ENCODE measurements at places on chromosomes 5 and 9.

DNA sequence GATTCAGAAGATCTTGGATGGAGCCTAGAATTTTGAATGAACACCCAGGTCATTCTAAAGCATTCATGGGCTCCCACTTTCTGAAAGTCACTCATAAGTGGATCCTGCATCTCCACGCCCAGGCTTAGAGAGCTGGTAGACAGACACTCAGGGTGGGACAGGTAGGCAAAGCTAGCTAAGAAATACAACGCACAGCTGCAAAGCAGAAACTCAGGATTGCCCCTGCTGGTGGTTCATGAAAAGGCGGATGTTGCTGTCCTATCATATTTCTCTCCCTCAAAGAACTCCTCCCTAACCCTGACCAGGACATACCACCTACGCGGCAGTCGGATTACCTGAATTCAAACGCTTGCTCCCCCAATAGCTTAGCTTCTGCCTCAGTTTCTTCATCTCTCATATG is 226.5 kb downstream of the GLIS3 start:
- DNase-seq: no peak

DNA sequence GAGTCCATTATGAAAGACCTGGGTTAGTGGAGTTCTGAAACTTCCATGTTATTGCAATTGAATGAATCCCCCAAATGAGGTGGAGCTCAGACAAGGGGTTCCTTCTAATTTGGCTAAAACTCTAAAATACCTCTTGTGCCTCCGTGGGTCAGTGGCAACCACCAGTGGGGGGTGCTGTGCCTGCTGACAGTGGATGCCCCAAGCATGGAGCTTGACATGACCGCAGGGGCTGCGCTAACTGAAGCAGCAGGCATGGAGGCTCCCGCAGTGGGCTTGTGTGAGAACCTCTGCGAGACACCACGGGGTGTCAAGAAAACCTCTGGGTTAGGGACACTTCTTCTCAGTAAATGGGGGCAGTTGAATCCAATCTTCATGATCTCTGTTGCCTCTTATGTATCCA is 200.5 kb downstream of the DRD1 start:
- DNase-seq: no peak

GRCh38 chr5:129820-130219 is 37.9 kb downstream of the PLEKHG4B start:
- DNase-seq: no peak

DNA sequence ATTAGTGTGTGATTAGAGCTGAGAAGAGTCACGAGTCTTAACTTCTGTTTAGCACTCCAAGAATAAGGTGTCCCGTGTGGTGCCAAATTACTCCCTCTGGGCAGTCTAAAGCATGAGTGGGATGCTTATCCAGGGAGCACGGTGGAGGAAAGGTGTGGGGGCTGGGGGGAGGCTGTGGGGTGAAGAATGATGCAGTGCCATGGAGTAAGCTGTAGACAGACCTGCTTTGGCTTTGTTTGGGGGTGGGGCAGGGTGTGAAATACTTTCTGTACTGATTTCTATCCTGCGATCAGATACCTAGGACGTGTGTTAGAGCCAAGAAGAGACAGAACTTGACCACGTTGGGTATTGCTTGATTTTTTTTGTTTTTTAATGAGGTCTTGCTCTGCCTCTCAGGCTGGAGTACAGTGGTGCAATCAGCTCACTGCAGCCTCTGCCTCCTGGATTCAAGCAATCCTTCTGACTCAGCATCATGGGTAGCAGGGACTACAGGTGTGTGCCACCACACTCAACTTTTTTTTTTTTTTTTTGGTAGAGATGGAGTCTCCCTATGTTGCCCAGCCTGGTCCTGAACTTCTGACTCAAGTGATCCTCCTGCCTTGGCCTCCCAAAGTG is 232.8 kb downstream of the MAN2A1 start:
- no peak for DNase-seq

- DNase-seq: no peak
These were observed 74.5 kb upstream of the LRRC70 start for GRCh38 chr5:62504129-62504528.

DNA sequence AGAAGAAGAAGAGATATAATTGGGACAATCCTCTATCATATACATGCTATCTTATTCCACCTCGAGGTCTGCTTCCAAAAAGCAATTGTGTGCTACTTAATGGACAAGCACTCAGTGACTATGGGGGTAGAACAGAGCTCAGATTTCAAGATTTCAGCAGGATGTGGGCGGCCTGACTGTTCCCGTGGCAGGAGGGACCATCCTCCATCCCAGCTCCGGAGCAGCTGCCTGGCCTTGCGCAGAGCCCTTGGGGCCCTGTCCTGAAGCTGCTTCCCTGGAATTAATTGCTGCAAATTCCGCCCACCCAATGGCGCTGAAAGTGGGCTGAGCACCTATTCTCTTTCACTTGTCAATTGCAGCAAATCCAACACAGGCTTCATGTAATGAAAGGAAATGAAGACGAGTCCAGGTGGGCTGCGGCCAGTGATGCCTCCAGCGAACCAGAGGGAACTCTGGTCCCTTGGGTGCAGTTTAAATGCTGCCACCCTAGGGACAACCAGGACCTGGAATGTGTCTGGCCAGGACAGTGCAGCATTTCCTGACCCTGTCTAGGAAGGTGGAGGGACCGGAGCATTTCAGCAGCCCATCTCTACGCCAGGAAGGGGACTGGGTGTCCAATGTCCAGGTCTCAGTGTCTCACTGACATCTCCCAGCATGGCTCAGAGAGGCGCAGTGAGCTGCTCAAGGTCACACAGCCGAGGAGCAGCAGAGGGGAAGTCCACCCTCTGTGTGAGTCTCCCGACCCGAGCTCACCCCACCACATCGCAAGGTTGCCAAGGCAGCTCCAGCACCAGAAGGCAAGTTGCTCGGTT is 50.5 kb upstream of the FCN1 start:
- no peak for DNase-seq

GRCh38 chr9:84932915-84933527 is 263.5 kb downstream of the NTRK2 start:
- DNase-seq: no peak

DNA sequence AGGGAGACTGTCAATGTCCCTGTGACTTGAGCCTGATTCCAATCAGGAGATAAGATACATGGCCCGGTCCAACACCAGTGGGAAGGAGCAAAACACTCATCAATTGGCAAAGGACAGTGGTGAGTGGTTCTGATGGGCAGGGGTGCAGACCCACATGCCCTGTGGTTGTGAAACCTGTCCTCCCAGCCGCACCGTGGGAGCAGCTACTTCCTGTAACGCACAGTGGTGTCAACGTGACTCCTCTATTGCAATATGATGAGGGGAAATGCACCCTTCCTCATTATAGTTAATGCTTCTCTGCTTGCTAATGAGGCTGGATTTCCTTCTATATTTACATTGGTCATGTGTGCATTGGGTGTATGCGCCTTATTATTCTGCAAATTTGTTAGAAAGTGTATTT is 223.0 kb downstream of the IRX1 start:
- DNase-seq: peak; percentile 39

GRCh38 chr9:22395687-22396141 is 50.9 kb upstream of the DMRTA1 start:
- DNase-seq: no peak

All from hematopoietic multipotent progenitor cell (in vitro differentiated cells).